ENCODE measurements at places on chromosomes 5 and 9.
A peak's percentile ranks its signal among the peaks of the same experiment; 100 is the strongest.

DNA sequence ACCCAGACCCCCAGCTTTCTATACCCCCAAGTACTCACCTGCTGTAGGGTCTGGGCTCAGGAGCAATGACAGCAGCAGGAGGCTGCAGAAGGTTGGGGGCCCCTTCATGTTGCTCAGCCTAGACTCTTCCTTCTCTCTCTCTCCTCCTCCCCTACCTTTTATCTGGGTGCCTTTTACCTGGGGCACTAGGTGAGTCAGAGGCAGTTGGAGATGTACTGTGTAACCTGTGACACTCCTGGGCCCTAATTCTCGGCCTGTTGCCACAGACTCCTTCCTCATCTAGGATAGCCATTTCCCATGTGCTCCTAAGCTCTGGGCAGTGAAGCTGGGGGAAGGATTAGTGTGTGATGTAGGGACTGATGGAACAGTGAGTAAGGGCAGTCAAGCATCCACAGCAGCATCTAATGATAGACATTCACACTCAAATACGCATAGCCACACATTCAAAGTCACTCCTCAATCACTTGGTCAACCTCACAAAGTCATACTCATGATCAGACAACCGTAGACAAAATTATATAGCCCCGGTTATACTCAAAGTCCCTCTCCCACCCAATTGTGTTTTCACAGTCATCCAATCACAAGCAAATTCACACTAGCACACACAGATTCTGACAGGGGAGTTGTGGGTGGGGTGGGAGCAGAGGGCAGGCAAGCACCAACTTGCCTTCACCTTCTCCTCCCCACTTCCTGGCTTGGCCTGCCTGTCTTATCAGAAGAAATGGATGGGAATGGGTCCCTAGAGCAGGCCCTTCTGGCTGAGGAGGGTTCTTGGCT lies at the start of gene CCL27:
CCL27 (minus strand) TSS at position 132 of the 777 bp plus-strand sequence; CDS start at position 108, 24 bp downstream.
- DNase-seq = no peak

DNA sequence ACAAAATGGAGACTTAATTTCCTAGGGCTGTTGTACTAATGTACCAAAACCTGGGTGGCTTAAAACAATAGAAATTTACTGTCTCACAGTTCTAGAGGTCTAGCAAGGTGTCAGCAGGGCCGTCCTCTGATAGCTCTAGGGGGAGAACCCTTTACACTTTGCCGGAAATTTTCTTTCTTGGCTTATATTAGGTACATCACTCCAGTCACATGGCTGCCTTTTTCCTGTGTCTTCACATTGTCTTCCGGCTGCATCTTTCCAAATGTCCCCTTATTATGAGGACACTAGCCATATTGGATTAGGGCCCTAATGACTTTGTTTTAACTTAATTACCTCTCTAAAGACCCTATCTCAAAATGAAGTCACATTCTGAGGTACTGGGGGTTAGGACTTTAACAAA lies 5.8 kb downstream of the UHRF2 start:
- no peak for DNase-seq

- DNase-seq = no peak
These were observed 201.7 kb downstream of the GADD45G start for GRCh38 chr9:89806371-89807100.

GRCh38 chr5:124713595-124713994 lies 32.8 kb downstream of the ZNF608 start:
- no peak for DNase-seq

DNA sequence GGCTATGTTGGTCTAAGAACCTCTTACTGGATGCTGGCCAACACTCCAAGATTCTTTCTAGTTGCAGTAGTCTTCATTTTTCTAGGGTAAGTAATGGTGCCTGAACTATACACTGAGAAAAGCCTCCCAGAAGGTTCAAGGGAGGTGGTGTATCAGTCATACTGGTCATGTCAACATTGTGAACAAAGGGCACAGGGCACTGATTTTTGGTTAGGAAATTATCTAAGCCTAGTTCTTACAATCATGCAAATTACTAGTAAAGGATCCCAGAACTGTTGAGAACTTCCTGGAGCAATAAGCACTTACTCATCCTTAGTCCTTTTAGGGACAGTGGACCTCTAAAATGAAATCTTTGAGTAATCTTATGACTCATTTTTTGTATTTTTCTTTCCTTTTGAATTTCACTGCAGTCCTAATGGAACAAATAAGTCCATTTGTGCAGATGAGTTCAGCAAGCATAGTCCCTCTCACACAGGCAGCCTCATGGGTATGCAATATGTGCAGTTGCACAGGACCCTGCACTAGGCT lies 21.1 kb upstream of the CDC42SE2 start:
- DNase-seq = no peak

GRCh38 chr5:179243333-179243732 lies 101.9 kb downstream of the ADAMTS2 start:
- DNase-seq = peak; percentile 10

- DNase-seq = no peak
These were observed 485.4 kb downstream of the ZNF608 start for GRCh38 chr5:124260921-124261515.

DNA sequence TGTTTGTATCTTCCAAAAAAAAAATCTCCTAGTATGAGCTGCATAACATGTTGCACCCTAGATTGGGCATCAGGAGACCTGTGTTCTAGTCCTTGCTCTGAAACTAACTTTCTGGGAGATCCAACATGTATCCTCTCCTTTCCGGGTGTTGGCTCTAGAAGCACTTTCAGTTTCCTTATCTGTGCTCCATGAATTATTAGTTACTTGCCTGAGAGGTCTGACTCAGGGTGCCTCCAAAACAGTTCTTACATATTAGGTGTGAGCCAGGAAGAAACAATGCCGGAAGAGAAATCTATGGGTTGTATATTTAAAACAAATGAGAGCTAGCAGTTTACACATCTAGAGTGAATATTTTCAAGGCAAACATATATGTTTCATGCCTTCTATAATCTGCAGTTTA lies 36.7 kb upstream of the SLC36A2 start:
- DNase-seq = no peak

DNA sequence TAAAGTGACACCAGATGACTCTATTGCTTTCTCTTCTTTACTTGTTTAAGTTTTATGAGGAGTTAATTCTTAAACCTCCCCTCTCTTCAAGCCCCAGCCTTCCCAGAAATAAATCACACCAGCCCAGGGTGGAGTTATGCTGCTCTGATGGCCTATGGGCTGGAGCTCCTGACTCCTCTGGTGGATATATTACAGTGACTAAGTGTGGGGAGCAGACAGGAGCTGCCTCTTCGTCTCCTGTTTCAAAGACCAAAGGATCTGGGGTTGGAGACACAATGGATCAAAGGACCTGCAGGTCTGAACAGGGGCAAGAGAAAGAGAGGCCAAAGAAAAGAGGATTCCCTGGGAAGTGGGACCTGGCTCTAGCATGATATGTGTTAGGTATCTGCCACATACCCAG lies 312.0 kb upstream of the MSX2 start:
- no peak for DNase-seq

GRCh38 chr5:51433052-51433710 lies 49.9 kb downstream of the ISL1 start:
- no peak for DNase-seq

DNA sequence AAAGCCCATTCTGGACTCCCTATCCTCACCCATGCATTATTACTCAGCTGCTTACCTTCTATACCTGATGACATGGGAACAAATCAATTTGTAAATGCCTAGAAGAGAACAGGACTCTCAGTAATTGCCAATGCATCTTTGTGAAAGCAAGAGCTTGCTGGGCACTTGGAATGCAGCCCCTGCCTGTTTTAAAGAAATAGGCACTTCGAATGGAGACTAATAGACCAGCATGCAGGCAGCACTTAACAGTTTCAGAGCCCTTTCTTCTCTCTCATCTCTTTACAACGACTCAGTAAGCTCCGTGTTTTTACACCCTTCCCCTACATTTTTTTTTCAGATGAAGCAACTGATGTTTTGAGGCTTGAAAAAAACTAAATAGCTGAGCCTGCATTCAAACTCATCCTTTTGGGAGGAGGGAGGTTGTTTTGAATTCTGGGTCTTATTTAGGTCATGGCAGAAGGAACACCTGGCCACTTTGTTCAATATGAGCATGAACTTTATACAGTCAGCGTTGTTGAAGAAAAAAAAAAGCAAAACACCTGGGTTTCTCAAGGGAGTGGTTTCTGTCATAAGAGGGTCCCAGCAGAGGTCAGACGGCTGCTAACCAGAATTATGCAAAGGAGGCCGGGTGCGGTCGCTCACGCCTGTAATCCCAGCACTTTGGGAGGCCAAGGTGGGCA lies 34.6 kb upstream of the WHRN start:
- DNase-seq = no peak

DNA sequence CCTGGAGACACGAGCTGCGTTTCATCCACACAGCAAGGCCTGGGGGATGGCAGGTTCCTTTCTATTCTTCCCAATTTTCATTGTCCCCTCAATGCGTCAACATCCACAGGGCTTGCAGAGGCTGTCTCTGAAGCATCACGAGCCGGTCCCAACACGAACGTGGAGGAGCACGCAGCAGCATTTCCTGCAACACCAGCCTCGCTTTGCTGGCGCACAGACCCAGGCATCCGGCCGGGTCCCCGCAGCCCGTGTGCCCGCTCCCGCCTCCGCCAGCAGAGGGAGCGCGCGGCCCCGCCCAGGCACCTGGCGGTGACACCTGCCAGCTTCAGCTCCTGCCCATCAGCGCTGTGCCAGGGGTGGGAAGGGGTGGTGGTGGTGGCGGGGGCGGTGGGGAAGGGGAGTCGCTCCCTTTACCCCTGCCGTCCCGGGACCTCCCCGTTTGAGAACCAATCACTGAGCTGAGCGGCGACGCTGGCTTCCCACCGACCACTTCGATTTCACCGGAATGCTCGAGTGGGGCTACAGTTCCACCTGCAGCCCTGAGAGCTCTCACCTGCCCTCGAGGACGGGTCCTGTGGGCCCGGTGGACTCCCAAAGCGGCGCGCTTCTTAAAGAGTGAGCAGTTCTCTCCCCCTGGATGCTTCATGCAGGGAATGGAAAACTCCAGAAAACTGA lies 464.5 kb downstream of the ICE1 start:
- DNase-seq = no peak

- DNase-seq = peak; percentile 38
These were observed 60.8 kb downstream of the FGF18 start for GRCh38 chr5:171480239-171480638.

DNA sequence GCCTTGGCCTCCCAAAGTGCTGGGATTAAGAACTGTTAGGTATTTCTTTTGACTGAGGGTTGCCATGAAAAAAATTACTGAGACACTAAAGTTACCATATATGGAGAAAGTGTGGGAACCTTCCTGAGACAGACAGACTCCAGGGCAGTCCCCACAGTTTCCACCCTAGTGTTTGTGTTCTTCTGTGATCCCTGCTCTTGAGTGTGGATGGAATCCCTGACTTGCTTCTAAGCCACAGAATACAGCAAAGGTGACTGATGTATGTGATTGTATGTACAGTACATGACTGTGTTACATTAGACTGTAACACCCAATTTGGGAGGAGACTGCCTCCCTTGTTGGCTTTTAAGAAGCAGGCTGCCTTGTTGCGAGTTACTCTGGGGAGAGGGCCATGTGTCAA lies 24.7 kb upstream of the ADAM19 start:
- DNase-seq = no peak

GRCh38 chr5:174951151-174951780 lies 226.9 kb downstream of the MSX2 start:
- no peak for DNase-seq

DNA sequence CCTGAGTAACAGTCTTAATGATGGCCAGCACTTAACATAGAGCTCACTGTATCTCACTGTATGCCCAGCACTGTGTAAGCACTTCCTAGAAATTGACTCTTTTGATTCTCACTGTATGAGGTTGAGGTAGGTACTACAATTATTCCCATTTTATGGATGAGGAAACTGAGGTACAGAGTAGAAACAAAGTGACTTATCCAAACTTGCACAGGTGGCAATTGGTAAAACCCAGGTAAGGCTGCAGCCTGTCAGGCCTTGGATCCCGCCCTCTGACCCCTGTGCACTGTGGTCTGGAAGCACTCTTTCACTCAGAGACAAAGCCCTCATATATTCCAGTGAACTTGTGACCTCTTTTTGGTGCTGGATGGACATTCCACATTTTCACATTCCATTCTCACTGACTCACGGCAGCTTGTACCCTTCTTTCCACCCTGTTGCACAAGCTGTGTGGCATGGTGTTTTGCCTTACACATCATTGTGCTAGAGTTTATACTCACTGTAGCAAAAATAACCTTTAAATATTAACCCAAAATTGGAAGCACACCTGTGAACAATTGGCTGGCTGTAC lies 21.7 kb downstream of the ANKRD55 start:
- no peak for DNase-seq

GRCh38 chr5:9194509-9194908 lies 351.4 kb downstream of the SEMA5A start:
- no peak for DNase-seq

DNA sequence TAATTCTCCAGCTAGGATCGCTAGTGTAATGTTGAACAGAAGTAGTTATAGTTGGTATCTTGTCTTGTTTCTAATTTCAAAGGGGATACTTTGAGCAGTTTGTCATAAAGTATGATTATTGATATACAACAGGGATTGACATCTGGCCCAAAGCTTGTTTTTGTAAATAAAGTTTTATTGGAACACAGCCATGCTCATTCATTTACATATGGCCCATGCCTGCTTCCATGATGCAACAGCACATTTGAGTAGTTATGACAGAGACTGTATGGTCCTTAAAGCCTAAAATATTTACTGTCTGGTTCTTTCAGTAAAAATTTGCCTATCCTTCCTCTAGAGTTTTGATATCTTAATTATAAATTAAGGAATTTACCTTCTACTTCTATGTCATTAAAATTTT lies 69.8 kb downstream of the RPS6 start:
- no peak for DNase-seq

GRCh38 chr5:55694152-55694830 lies 17.8 kb downstream of the SLC38A9 start:
- no peak for DNase-seq

- no peak for DNase-seq
These were observed 60.6 kb downstream of the DRD1 start for GRCh38 chr5:175383350-175383749.

DNA sequence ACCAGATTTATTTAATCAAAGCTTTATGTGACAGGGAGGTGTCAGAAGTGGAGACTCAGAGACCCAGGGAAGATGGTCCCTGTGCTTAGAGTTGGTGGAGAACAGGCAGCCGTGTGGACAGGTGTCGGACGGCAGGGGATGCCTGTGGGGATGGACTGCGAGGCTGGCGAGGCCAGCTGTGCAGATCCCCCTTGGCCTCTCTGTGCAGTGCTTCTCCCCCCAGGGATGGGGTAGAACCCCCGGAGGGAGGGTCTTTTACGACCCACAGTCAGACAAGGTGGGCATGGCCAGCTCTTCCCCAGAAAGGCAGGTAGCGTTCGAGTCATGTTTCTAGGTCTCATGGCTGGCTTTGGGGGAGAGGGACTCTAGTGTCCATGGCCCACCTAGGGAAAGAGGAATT lies 4.7 kb upstream of the SLC2A6 start:
- DNase-seq = peak; percentile 64

Measured in posterior vena cava (tissue), 2 donors.